T1000 (cell line): ENCODE measurements at places on chromosomes 2 and 18.

- no peak for DNase-seq
Measured at GRCh38 chr18:34787931-34788532, 77.9 kb downstream of the DTNA start.

GRCh38 chr2:62808554-62808953 lies 103.0 kb downstream of the EHBP1 start:
- no peak for DNase-seq

- DNase-seq = no peak
Measured at GRCh38 chr2:97355176-97355575, 234.5 kb downstream of the ANKRD36B start.

- no peak for DNase-seq
Measured at GRCh38 chr18:35770376-35771014, 189.0 kb downstream of the GALNT1 start.

DNA sequence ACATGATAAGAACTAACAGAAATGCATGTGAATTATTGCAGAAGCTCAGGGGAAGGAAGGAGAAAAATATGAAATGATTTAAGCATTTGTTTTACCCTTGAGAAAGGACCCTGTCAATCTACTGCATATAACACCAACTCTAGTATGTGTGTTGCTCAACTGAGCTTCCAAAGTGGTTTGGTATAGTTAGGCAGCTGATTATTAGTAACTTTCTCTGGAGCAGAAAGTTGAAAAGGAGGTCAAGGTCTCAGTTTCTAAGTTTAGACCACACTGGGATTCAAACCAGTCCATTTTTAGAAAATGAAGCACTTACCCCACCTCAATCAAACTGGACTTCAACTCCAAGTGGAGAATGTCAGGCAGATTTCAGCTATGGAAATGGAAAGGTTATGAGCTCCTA lies 123.3 kb upstream of the CDC42EP3 start:
- DNase-seq = no peak

DNA sequence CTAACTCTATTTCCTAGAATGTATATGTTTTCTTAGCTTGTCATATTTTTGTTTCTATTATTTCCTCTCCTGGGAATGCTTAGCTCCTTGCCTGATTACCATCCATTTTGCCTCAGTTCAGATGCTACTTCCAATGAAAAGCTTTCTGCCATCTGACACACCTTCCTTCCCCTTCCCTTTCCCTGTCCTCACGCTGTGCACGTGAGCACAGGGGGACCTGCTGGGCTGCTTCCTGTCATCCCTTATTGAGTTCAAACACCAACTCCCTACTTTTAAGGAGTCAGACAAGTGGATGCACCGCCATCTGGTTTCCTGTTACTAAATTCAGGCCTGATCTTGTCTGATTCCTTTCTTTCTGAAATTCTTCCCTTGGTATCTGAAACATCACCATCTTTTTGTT lies 2.4 kb upstream of the INO80C start:
- no peak for DNase-seq

DNA sequence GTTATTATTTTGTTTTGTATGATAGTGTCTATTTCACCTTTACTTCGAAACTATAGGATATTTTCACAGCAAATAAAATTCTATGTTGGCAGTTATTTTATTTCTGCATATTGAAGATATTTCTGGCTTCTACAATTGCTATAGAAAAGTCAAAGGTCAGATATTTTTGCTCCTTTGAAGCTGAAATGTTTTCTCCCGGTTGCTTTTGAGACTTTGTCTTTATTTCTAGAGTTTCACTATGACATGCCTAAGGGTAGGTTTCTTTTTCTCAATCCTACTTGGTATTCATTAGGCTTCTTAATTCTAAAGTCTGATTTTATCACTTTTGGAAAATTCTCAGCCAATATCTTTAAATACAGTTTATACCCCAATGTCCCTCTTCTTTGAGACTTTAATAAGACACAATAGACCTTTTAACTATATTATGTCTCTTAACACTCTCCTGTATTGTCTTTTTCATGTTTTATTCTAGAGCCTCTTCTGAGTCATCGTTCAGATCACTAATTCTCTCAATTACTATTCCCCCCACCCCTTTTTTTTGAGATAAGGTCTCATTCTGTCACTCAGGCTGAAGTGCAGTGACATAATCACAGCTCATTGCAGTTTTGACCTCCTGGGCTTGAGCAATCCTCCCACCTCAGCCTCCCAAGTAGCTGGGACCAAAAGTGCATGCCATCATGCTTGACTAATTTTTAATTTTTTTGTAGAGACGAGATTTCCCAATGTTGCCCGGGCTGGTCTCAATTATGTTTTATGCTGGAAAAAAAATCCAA lies 50.5 kb downstream of the USP37 start:
- no peak for DNase-seq

- DNase-seq = no peak
Measured at GRCh38 chr18:63182310-63182772, 137.2 kb downstream of the BCL2 start.

DNA sequence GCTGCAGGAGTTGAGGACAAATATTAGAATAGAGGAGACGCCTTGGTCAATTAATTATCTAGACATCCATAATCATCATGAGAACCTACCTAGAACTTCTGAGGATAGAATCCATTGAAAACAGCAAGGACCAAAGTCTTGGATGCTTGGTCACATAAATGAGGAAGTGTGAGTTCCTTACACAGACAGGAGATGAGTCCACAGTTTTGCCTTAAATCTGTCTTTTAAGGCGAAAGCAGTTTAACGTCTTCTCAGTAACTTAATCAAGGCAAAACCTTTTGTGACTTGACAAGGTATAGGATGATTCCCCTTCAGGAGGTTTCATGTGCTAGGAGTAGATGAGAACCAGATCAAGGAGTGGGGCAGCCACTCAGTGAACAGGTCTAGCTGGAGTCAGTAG lies 1783.2 kb upstream of the CELF4 start:
- DNase-seq = no peak

GRCh38 chr18:13627639-13628038 lies 98.7 kb downstream of the FAM210A start:
- no peak for DNase-seq

DNA sequence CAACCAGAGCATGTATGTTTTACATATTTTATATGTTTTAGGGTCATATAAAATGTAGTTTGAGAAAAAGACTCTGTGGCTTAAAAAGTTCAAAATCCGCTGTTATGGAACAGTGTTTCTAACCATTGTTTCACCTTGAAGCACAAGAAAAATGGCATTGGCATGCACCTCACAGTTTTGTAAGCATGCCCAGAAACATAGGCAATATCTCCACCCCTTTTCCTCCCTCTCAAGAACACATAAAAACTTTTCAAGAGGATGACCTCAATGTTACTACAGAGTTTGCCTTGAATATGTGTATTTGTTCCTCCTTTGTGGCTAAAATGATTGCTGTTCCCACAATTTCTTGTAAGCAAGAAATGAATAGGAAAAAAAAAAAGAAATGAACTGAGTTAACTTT lies 29.3 kb upstream of the SLC40A1 start:
- DNase-seq = no peak

GRCh38 chr2:121197369-121198091 lies 87.5 kb downstream of the TFCP2L1 start:
- no peak for DNase-seq

DNA sequence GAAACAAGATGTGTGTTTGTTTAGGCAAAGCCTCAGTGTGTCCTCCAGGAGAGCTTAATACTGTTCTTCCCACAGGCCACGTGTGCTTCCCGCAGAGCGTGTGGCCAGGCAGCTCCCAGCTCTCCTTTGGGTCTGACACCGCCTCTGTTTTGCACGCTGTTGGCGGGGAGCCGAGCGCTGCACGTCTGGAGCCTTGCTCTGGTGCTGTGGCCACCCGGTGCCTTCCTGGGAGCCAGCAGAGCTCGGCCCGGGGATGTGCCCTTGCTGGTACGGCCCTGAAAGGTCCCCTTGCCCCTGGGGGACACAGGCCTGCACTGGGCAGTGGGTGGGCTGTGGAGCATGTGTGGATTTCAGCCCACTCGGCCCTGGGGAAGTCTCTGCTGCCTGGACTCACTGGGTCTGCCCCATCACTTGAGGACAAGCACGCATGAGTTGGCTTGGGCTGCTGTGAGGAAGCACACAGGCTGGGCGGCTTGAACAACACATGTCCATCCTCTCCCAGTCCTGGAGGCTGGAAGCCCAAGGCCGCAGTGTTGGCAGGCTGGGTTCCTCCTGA lies 160.7 kb upstream of the HDAC4 start:
- DNase-seq = no peak

DNA sequence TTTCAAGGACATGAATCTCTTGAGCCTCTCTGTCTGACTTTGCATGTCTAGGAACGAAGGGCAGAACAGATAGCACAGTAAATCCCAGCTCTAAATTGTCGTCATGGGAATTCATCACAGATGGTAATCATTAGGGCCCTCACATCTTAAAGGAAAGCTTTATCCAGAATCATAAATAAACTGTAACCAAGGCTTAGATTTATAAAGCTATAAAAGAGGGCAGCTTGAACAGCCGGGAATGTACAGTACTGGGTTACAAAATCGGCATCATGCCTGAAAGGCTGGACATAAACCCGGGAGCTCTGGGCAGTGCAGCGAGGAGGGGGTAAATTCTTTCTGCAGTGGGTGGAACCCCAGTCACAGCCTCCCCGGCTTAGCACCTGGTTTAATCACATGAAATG lies 144.4 kb downstream of the GFPT1 start:
- DNase-seq = peak; percentile 59

GRCh38 chr2:101737478-101738255 lies 40.2 kb downstream of the MAP4K4 start:
- DNase-seq = no peak

- DNase-seq = no peak
Measured at GRCh38 chr2:24174851-24175277, at the start of gene FAM228A. Gene FAM228A (plus strand): TSS chr2:24175053. CDS start chr2:24175481, 428 bp downstream.

GRCh38 chr2:128274218-128274617 lies 44.5 kb downstream of the HS6ST1 start:
- DNase-seq = no peak

GRCh38 chr2:158973116-158973956 lies 4.9 kb downstream of the TANC1 start:
- no peak for DNase-seq

- no peak for DNase-seq
Measured at GRCh38 chr2:223932816-223933800, 12.0 kb downstream of the WDFY1 start.

GRCh38 chr2:56450047-56450446 lies 266.3 kb downstream of the CCDC85A start:
- DNase-seq = no peak

DNA sequence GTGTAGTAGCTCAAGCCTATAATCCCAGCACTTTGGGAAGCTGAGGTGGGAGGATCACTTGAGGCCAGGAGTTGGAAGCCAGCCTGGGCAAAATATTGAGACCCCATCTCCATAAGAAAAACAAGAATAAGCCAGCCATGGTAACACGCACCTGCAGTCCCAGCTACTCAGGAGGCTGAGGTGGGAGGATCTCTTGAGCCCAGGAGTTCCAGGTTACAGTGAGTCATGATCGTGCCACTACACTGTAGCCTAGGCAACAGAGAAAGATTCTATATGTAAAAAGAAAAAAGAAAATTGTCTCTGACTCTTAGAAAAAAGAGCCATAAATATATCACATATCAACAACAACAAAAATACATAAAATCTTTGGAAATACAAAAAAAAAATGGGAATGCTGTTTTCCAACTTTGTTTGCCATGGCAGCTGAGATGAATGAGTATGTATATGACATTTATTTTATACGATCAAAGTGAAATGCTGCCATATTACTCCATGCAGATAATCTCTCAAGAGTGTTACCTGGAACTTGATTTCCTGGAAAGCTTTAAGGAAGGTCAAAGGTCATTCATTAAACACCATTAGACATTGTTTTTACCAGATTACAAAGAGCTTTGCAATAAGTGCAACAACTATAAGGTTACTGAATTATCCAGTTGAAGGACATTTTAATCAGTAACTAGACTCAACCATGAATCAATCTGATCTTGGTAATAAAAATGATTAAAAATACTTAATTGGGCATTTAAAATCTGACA lies 19.7 kb upstream of the DAPL1 start:
- DNase-seq = no peak

DNA sequence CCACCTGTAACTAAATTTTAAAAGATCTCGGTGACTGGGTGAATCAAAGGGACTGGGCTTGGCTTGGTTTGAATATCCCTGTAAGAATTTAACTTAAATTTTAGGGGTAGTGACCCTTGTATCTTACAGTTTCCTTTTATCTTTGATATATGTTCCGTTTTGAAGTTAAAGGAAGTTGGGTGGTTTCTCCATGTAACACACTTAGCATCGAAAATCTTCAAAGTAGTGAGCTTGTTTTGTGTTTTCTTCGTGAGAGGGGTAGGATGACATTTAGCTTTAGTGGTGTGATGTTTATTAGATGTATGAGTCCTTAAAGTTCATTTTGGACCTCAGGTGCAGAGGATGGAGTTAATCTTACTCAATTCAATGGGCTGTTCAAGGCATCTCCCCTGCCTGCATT lies 1.6 kb downstream of the WDR7 start:
- DNase-seq = no peak

GRCh38 chr2:191617575-191617974 lies 60.4 kb upstream of the NABP1 start:
- no peak for DNase-seq

DNA sequence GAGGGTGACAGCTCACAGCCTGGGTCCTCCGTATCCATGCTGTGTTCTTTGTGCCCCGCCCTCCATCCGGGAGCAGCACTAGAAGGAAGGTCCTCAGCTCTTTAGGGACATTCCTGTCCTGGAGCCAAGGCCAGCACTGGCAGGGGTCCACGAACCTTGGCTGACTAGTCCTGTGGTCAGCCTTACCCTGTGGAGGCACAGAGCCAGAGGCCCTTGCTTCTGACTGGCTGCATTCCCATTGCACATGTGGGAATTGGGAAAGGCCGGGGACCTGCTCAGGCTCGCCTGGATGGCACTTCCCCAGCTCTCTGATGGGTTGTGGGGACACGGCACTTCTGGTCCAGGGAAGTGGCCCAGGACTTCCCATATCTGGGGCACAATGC lies 24.9 kb upstream of the RHOB start:
- peak; percentile 65 for DNase-seq

- no peak for DNase-seq
Measured at GRCh38 chr2:99507937-99508818, 18.4 kb upstream of the REV1 start.

- no peak for DNase-seq
Measured at GRCh38 chr2:31223749-31224148, 6.4 kb upstream of the CAPN14 start.

DNA sequence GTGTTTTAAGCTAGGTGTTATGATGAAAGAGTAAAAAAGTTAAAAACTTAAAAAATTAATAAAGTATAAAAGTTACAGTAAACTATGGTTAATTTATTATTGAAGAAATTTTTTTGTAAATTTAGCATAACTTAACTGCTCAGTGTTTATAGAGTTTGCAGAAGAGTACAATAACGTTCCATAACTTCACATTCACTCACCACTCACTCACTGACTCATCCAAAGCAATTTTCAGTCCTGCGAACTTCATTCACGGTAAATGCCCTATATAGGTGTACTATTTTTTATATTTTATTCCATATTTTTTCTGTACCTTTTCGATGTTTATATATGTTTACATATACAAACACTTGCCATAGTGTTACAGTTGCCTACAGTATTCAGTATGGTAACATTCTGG lies 694.8 kb upstream of the SLC39A10 start:
- no peak for DNase-seq

GRCh38 chr2:9419541-9419940 lies 3.8 kb downstream of the ITGB1BP1 start:
- DNase-seq = no peak
